ENCODE measurements at places on chromosomes 6 and 20.

DNA sequence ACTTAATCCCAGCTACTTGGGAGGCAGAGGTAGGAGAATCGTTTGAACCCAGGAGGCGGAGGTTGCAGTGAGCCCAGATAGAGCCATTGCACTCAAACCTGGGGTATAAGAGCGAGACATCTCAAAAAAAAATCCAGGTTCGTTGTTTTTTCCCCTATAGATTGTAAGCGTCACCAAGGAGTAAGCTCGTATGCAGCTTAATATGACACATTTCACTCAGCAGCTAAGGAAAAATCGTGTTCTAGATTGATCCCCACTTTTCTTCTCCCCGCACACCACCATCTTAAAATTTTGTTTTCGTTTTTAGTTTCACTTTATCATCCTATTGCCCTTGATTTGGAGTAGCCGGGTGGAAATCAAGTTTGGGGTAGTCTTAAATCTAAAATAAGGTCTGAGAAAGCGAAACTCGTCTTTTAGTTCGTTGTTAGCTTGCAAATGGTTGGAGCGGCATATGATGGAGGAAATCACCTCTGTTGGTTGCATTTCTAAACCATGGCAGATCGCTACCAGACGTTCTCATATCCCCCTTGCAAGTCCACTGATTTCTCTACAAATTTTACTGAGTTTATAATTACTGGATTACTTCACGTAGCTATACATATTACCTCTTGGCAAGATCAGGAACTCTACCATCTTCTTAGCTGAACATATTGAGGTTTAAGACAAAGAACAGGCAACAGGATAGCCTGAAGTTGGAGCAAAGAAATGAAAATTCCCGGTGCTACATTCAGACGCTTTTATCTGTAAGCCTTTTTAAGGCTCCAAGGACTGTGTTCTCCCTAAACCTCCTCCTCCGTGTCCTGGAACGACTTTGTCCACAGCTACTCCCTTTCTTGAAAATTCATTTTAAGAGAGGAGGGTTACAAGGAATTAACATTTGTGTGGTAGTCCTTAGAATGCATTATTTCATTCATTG is 91.1 kb upstream of the BTN3A2 start:
- no peak for DNase-seq

DNA sequence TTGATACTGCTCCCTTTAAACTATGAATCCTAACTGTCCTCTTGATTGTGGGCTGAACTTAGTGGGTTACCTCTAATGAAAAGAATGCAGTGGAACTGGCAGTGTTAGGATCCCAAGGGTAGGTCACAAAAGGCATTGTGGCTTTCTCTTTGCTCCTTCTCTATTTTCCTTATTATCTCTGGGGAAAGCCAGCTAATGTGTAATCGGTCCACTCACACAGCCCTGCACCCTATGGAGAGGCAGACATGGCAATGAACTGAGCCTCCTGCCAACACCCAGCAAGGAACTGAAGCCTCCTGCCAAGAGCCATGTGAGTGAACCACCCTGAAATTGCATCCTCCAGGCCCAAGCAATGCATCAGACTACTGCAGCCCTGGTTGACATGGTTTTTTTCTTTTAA is 24.6 kb upstream of the ZNF133 start:
- no peak for DNase-seq

- no peak for DNase-seq
Measured at GRCh38 chr6:108884211-108885059, 36.2 kb downstream of the ARMC2 start.

DNA sequence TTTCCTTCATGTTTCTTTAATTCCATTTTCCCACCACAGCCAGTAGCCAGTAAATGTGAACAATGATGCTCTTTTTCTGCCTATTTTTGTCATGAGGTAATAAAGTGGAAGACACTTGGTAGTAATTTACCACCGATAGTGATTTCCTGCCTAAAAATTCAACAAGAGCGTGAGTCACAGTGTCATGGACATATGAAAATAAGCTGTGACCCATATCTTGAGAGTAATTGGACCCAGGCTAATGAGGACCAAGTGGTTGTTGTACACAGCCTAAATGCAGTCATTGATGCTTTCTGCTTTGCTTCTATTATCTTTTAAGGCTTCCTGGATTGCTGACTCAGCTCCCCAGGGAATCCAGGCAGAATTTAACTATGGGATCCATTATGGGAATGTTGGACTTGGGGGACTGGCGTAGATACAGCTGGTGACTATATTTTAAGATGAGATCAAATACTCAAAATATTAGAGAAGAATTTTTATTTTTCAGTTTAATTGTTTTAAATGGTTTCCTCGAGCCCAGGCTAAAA is 265.9 kb upstream of the FERMT1 start:
- no peak for DNase-seq

GRCh38 chr20:57835074-57835452 is 125.2 kb upstream of the PMEPA1 start:
- no peak for DNase-seq

GRCh38 chr6:13795041-13795750 is 19.2 kb downstream of the MCUR1 start:
- peak; percentile 50 for DNase-seq

GRCh38 chr20:35318502-35319157 is 26.4 kb upstream of the FAM83C start:
- DNase-seq: peak; percentile 74

GRCh38 chr20:57316795-57317201 is 12.8 kb upstream of the SPO11 start:
- DNase-seq: no peak

GRCh38 chr20:39960522-39961428 is 728.3 kb downstream of the MAFB start:
- DNase-seq: no peak

DNA sequence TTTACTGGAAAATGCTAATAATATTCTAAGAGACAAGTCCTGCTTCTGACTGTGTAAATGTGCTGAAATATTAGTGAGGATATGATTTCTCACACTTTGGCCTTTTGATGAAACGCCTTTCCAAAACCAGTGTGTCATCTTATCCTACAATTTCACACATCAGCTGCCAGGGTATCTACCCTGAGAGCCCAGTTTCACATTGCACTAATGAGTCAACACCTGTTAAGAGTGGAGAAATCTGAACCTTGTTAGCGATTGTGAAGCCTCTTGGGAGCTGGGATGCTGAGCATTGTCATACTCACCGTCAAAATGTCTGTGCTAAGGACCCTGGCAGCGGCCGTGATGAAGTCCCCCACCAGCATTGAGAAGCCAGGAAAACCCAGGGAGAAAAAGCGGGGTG is 166.0 kb downstream of the RALGAPA2 start:
- no peak for DNase-seq

All from non-pigmented ciliary epithelial cell (primary cell).